ENCODE measurements at places on chromosomes 3 and 15.
A peak's percentile ranks its signal among the peaks of the same experiment; 100 is the strongest.

DNA sequence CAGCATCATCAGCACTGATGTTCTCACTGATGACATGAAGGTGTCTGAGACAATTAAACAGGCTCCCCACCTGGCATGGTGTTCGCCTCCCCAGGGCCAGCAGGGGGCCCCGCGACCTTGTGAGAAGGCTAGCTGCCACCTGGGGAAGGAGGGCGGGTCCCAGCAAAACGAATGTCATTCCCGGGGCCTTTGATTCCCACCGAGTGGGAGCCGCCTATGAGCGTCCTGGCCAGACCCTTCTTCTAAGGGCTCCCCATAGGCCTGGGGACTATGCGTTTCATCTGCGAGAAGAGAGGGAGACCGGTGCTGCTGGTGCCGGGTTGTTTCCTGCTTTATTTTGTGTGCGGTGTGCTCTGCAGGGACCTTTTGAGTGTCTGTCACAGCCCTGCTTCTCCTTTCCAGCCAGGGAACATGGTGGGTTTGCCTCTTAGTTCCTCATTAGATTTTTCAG lies 20.5 kb upstream of the MINDY4B start:
- peak; percentile 2 for DNase-seq

- no peak for DNase-seq
Measured at GRCh38 chr3:164332831-164333802, 745.2 kb downstream of the SI start.

DNA sequence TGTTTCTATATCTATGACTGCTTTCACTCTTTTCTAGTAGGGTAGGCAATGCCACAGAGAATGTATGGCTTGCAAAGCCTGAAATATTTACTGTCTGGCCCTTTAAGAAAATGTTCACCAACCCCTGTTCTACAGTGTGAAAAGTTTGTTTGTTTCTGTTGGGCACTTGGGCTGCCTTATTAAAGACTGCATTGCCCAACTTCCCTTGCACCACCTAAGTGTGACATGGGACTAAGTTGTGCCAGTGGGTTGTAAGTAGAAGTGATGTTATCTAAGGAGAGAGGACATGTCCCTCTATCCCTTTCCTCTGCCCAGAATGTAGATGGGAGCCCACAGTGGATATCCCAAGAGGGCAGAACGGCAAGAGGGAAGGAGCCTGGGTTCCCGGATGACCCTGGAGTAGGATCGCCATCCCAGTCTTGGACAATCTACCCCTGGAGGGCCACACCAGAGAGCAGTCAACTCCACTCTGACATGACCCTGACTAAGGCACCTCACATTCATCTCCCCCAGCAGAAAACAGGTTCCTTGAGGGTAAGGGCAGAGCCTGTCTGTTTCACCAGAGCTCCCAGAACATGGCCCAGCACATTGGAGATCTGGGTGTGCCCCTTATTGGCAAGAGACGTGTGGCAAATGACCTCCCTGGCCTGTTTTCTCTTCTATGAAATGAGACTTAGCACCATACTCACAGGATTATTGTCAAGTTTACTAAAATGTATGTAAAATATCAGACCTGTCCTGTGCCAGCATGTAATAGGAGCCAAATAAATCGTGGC lies 138.8 kb downstream of the SMAD6 start:
- DNase-seq, result no peak

DNA sequence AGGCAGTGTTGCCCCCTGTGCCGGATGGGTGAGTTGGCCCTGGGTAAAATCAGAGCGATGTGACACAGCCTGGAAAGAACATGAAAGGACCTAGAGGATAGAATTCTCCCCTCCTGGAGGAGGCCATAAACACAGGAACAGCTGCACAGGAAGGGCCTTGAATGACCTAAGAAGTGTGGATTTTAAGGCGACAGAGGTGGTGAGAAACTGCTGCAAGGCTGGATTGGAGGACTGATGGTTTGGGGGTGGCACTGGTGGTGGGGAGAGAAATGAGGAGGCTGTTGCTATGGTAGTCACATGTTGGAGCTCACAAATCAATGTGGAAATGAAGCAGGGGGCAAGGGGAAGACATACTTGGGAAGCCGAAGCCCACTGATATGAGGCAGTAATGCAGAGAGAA lies 13.8 kb downstream of the XIRP1 start:
- DNase-seq, result no peak

DNA sequence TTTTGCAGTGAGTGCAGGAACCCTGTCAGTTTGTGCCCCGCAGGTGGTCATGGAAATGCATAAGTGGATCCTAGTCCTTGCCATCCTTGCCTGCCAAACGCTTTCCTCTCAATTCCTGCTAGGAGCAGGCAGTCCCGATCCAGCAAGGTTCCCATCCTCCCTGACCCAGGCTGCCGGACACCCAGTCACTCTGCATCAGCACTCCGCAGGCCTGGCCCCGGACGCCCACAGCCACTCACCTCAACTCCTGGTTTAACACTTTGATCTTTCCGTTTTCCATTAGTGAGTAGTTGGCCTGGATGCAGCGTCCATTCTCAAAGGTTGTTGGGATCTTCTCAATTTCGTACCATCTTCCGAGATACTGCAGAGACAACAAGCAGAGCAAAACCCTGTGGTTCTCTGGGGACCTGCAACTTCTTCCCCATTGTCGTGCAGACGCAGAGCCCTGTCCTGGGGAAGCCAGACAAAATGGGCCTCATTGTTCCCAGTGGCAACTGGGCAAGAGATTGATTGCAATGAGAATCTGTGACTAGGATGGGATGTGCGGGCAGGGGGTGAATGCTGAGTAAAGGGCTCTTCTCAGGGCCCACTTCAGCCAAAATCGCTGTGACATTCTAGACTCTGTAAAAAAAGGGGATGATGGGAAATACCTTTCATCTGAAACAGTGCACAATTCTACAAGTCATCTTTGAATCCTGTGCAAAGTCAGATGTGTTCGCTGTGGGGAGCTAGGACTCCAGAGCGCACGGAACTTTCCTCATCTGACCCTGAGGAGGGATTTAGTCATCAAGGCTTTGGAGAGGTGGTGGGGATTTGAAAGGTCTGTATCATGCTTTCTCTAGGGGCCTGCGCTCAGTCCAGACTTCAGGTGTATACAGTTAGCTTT lies 9.9 kb downstream of the APOD start:
- no peak for DNase-seq

- DNase-seq, result peak; percentile 20
Measured at GRCh38 chr3:58217209-58217811, 6.5 kb upstream of the DNASE1L3 start.
